ENCODE measurements at places on chromosomes 6 and 20. TPM values are rescaled to one million over a fixed set of nuclear protein-coding genes. Genes with fewer than 3 reads are reported as not detected.
A peak's percentile ranks its signal among the peaks of the same experiment; 100 is the strongest.

Gene FUT9
- not detected for total RNA-seq

Gene C6orf58
- total RNA-seq = not detected

- H3K4me1 ChIP-seq = no peaks in the 10 kb centered on the region
- no peak overlapping the region for H3K27ac ChIP-seq
- H3K4me3 ChIP-seq = no peak overlapping the region
Observed at GRCh38 chr20:15256676-15257568, 919.5 kb upstream of the FLRT3 start.

- H3K27me3 ChIP-seq = no peaks in the 10 kb centered on the region
- no peaks in the 10 kb centered on the region for H3K4me1 ChIP-seq
- no peaks in the 10 kb centered on the region for H3K36me3 ChIP-seq
Observed at GRCh38 chr6:139474145-139475108, 100.0 kb upstream of the CITED2 start.

DNA sequence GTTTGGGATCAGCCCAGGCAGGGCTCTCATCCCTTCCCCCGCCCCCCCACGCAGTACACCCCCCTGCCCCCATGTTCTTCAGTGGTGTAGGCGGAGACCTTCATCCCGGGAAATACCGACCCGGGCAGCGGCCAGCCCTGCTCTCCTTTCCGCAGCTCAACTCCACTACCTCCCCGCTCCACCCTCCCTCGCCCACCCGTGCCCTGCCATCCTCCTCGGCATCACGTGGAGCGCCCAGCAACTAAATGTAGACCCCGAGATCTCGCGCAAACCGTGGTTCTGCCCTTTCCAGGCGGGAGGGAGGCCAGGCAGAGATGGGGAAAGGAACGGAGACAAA is 1932.2 kb upstream of the DEFB115 start:
- H3K4me1 ChIP-seq = no peaks in the 10 kb centered on the region
- H3K27ac ChIP-seq = no peak overlapping the region
- no peaks in the 10 kb centered on the region for H3K36me3 ChIP-seq

DNA sequence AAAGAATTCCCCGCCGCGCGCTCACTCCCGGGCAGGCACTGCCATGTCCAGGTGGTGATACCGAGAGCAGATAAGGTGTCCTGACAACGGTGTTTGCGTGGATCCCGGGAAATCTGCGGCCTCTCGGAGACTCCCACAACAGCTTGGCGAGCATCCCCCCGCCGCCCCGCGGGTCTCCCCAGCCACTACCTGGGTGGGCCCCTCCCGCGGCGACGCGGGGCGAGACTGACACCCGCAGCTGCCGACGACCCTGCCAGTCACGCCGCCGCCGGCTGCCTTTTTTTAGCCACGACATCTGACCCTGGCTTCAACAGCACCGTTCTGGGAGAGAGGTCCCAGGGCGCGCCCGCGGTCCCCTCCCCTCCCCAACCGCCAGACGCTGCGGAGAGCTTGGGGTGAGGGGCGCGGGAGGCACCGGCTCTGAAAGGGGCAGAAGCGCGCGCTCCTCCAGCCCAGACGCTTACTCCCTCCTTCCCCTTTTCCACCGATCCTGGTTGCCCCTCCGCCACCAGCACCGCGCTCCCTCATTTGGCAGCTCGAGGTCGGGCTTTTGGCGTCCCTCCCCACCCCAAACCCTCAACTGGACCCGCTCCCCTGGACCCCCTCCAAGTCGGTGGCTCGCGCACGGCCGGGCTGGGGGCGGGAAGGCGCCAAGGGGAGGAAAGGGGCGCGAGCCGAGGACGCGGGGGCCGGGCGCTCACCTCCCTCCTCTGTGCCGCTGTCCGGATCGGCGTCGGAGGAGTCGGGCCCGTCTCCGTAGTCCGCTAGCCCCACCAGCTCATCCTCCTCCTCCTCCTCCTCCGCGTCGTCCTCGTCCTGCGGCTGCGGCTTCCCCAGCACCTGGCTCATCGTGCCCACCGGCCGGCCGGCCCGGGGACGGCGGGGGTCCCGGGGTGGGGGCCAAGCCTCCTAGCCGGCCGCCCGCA is 665 bp downstream of the RRAGD start:
- peaks cover 2% of the 10 kb centered on the region for H3K36me3 ChIP-seq
- H3K27ac ChIP-seq = no peak overlapping the region
- H3K27me3 ChIP-seq = peaks cover 13% of the 10 kb centered on the region
- peaks cover 21% of the 10 kb centered on the region for H3K4me1 ChIP-seq

DNA sequence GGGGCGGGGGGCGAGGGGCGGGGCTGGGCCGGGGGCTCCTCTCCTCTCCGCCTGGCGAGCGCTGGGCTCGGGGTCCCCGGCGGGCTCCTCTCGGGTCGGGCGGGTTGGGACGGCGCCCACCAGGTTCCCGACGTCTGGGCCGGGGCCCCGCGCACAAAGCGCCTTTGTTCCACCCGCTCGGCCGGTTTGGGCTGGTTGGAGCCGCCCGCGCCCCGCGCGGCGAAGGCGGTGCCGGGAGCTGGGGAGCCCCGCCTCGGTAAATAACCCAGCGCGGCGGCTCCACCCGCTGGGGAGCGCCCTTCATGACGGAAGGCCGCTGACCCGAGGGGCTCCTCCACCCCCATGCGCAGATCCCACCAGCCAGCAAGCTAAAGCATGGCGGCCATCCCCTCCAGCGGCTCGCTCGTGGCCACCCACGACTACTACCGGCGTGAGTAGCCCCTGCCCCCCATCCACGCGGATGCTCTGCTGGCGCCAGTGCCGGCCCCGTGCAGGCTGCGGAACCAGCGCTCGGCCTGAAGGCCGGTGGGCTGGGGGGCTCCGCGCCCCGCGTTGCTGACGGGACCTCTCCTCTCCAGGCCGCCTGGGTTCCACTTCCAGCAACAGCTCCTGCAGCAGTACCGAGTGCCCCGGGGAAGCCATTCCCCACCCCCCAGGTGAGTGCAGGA is 503 bp downstream of the PPDPF start:
- peaks cover 39% of the 10 kb centered on the region for H3K4me1 ChIP-seq
- DNase-seq = peak; percentile 61
- H3K27ac ChIP-seq = no peak overlapping the region
- H3K27me3 ChIP-seq = no peaks in the 10 kb centered on the region

DNA sequence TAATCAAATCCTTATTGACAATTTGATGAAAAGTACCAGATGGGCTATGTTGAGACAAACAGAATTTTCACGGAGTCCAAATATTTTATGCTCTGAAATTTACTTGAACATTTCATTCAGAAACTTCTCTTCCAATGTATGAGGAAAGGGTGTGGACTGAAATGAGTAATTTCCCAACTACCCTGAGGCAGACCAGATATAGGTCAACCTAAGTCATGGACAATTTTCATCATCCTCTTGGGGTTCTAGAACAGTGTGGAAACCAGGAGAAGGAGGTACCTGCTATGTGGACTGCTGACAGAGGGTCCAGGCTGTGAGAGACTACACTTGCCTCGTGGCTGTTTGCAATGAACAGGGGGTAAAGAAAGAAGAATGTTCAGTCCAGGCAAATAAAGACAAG is 323.0 kb downstream of the ESR1 start:
- no peak for DNase-seq
- no peaks in the 10 kb centered on the region for H3K27me3 ChIP-seq
- H3K27ac ChIP-seq = no peak overlapping the region

- H3K27ac ChIP-seq = no peak overlapping the region
- H3K36me3 ChIP-seq = no peaks in the 10 kb centered on the region
- peaks cover 4% of the 10 kb centered on the region for H3K27me3 ChIP-seq
- no peak overlapping the region for H3K4me3 ChIP-seq
- H3K4me1 ChIP-seq = peaks cover 16% of the 10 kb centered on the region
Observed at GRCh38 chr6:110542311-110543024, 66.1 kb upstream of the SLC22A16 start.

Gene ZC2HC1B
- total RNA-seq = 1.5 TPM

DNA sequence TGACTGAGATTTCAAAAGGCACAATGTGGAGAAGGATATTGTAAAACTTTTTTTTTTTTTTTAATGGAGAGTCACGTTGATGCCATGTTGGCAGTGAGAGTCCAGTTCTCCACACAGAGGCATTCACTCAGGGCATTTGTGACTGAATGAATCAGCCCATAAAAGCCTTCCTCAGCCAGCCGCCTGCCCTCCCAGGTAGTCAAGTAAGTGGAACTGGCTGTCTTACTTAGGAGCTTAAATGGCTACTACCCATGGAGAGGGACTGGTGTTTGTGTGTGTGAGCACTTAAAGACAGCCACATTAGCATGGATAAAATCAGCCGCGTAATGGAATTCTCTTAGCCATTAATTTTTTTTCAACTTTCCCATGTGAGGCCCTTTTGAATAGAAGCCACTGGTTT is 12.6 kb downstream of the AAR2 start:
- H3K36me3 ChIP-seq = peaks cover 87% of the 10 kb centered on the region
- no peak for DNase-seq
- no peak overlapping the region for H3K27ac ChIP-seq
- no peak overlapping the region for H3K4me3 ChIP-seq

DNA sequence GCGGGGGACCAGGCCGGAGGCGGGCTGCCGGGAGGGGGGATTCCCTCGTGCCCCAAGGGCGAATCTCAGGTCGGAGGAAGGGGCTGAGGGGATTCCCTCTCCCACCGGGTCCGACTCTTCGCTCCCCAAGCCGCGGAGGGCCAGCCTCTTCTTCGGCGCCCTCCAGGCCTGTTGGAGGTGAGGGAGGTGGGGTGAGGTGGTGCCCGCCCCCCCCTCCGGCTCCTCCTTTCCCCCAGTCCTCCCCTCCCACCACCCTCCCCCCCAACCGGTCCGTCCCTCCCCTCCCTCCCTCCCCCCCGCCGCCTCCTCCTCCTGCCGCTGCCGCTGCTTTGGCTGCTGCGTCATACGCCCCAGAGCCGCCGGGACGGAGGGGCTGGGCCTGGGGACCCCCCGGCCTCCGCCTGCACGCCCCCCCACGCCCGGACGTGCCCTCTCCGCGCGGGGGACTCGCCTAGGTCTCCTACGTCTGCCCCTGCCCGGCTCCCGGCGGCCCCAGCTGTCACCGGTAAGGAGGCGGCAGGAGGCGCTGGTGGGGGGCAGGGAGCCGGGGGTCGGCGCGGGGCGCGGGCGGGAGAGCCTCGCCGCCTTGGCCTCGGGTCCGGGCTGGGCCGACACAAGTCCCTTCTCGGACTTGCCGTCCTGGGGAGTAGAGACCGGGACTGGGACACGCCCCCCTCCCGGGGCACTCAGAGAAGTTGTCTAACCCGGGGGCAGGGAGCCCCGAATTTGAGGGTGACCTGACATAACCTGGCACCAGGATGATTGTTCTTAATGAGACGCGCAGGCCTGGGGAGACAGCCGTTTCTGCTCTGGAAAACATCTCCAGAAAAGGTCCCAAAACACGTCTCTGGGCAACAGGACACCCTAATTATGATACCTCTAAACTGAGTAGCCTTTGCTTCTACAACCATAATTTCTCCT is at the start of gene PHF1:
Gene PHF1, plus strand, starts transcription at position 304 of the 921 bp plus-strand sequence. CDS start 1,250 bp downstream, outside the sequence.
- no peaks in the 10 kb centered on the region for H3K27me3 ChIP-seq
- H3K36me3 ChIP-seq = peaks cover 40% of the 10 kb centered on the region
- peak within 1 kb of the TSS; percentile 88 for H3K4me3 ChIP-seq
- peak; percentile 86 for DNase-seq
- H3K4me1 ChIP-seq = peaks cover 55% of the 10 kb centered on the region
- peak within 1 kb of the TSS; percentile 87 for H3K27ac ChIP-seq

GRCh38 chr20:8749101-8749500 is 319.8 kb upstream of the PLCB4 start:
- no peak overlapping the region for H3K27ac ChIP-seq
- H3K4me3 ChIP-seq = no peak overlapping the region
- no peaks in the 10 kb centered on the region for H3K36me3 ChIP-seq
- H3K4me1 ChIP-seq = no peaks in the 10 kb centered on the region
- peaks cover 2% of the 10 kb centered on the region for H3K27me3 ChIP-seq

DNA sequence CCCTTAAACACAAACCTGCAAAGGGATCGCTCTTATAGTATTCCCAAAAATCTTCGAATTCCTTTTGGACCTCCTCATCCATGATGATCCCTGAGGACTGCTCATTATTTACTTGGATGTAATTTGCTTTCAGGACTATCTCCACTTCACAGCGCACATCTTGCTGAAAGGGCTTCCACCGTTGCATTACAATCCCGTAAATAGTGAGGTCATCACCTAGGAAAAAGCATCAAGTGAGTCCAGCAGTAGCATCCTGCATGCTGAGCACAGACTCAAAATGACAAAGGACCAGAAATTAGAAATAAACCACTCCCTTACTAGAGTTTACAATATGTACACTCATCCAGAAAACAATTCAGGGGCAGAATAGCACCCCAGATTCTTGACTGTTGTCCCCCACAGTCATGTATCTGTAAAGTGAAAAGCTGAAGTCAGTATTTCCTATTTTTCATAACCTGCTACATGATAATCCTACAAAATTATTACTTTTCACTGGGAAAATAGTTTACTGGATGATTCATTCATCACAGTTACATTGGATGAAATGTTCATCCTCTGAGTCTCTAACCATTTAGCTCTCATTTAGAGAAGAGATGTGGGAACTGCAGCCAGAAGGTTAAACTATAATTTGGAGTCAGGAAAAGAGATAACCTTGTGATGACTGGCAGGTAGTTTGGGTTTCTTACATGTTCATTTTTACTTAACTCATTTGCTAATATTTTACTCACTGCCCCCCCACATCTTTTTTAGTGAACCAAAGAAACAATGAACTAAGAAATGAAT is 17.2 kb downstream of the MCM9 start:
- no peak overlapping the region for H3K27ac ChIP-seq
- no peaks in the 10 kb centered on the region for H3K4me1 ChIP-seq
- no peak overlapping the region for H3K4me3 ChIP-seq
- H3K27me3 ChIP-seq = no peaks in the 10 kb centered on the region
- peaks cover 83% of the 10 kb centered on the region for H3K36me3 ChIP-seq
- no peak for DNase-seq

DNA sequence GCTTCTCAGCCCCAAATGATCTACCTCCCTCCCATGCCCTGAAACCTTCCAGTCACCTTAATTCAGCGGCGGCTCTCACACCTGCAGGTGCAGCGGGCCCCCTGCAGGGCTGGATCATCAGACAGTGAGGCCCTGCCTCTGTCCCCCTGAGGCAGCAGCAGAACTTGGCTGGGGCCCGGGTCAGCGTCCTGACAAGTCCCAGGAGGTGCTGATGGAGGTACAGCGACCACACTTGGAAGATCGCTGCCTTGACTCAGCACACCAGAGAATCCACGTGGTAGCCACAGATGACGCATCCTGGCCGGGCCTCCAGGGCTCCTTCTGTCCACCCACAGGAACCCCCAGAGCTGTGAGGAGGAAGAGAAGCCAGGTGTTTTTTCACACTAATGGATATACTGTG is 116.4 kb upstream of the THBS2 start:
- H3K27me3 ChIP-seq = no peaks in the 10 kb centered on the region
- no peak overlapping the region for H3K27ac ChIP-seq
- no peak for DNase-seq
- no peaks in the 10 kb centered on the region for H3K4me1 ChIP-seq
- H3K36me3 ChIP-seq = no peaks in the 10 kb centered on the region

GRCh38 chr6:137699031-137699683 is 167.9 kb upstream of the TNFAIP3 start:
- H3K27ac ChIP-seq = no peak overlapping the region
- H3K27me3 ChIP-seq = peaks cover 5% of the 10 kb centered on the region
- H3K36me3 ChIP-seq = no peaks in the 10 kb centered on the region
- no peak for DNase-seq
- H3K4me1 ChIP-seq = peaks cover 14% of the 10 kb centered on the region

DNA sequence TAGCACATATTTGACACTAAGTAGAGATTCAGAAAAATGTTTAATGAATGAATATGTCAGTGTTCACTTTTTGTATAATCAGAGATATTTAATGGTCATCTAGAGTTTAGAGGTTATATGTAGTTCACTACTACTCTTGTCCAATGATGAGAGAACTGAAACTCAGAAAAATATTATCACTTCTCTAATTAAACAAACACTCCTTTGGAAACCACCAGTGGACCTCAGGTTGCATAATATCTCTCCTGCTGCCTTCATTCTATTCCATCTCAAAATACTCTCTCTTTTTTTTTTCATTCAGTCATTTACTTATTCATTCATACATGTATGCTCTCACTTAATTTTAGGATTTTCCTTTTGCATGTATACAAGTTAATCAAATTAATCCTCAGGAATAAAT is 423.1 kb upstream of the RNF217 start:
- H3K27ac ChIP-seq = no peak overlapping the region
- DNase-seq = no peak
- H3K4me3 ChIP-seq = no peak overlapping the region

Gene GSTA2
- total RNA-seq = not detected
